ENCODE measurements at places on chromosomes 1 and 21.

DNA sequence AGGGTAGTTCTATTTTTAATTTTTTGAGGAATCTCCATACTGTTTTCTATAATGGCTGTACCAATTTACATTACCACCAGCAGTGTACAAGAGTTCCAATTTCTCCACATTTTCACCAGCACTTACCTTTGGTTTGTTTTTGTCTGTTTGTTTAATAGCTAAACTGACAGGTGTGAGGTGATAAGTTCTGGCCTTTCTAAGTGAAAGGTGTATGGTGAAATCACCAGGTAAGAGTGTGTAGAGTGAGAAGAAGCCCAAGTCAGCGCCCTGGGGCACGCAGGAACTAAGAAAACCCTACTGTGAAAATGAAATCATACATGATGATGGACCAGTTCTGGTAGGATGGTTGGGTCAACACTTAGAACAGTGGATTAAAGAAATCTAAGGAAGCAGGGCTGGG is 34.5 kb downstream of the BTG3 start:
- DNase-seq, result no peak

DNA sequence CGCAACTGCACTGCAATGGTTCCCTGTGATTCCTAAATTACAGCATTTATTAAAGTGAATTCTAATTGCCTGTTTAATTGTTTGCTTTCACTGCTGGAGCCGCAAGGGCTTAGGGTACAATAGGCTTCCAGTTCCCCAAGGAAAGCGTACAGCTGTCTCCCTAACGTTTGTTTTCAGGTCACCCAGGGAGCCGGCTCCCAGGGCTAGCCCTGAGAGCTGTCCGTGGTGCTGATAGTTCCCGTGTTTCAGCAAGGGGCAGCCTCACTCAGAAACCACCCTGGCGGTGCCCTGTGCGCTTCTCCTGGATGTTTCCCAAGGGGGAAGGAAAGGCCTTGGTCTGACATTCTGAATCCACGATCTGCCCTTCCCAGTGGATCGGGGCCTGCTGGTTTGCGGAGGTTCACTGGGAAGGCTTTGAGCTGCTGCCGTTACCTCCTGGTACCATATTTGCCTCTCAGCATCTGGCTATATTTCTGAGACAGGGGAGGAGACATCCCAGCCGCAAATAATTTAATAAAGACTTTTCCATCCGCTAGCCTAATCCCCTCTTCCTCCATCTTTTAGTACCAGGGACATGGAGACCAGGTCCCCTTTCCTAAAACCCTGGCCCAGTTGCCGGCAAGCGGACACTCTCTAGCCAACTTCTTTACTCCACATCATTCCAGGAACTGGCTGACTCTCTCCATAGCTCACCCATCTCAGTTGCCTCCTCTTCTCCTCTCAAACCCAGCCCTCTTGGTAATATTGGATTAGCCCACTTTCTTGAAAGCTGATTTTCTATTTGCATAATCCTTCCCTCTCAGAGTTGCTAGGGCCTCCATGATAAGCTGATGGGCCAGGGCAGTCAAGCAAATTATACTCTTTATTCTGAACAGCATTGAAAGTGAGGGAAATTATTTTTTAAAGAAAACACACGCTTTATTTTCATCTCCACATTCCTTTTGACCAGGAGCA is 149.0 kb downstream of the IGSF21 start:
- DNase-seq, result peak; percentile 12

DNA sequence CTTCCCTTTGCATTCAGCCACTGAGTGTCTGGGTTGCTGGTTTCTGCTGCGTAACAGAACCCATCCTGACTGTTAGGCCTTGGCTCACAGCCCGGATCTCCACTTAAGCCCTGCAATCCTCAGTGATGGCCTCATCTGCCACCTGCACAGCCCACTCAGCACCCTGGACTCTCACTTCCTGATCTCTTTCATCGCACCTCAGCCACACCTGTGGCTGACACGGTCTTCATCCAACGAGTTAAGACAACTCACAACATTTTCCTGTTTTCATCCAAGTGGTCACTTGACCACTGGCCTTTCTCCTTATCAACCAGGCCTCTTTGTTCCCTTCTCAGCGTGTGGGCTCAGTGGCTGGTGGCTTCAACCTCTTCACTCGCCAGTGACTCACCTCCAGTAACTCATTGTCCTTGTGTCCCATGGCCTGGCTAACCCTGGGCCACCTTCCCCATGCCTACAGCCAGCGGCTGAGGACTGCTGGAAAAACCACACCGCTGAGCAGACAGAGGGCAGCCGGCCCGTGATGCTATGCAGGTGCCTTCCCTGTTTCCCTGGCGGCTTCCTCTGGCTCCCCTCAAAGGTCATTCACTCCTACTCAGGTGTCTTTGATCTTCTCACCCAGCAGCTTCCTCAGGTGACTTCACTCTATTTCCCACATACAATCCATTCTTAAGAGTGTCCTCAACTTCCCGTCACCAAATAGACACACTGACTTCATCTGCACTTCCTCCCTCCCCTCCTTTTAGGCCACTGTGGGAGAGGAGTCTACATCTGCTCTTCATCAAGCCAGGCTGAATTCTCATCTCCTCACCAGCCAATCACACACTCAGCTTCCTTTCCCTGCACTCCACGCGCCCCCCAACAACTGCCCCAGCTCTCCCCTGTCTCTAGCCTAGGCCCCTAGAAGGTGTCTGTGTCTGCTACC is 19.9 kb upstream of the EDN2 start:
- DNase-seq, result peak; percentile 68

DNA sequence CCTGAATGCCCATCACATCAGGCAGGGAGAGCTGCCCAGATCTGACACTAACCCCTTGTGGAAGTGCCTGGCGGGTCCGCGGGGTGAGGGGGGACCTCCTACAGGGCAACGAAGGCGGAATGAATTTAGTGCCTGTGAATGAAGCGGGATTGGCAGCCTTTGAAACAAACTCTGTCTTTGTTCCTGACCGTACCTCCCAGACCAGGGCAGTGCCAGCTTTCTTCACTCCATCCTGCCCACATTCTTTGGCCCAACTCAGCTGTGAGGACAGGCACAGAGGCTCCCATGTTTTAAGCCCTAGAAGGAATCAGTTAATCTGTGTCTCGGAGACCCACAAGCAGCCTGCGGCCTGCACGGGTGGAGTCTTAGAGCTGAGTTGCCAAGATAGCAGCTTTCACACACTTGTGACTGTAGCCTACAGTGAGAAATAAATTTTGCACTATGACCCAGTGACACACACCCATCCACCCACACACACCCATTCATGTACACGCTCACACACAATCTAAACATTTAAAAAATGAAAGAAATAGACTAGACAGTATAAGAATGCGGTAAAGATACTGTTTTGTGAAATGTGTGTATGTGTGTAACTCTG is 60.1 kb upstream of the USP24 start:
- no peak for DNase-seq

DNA sequence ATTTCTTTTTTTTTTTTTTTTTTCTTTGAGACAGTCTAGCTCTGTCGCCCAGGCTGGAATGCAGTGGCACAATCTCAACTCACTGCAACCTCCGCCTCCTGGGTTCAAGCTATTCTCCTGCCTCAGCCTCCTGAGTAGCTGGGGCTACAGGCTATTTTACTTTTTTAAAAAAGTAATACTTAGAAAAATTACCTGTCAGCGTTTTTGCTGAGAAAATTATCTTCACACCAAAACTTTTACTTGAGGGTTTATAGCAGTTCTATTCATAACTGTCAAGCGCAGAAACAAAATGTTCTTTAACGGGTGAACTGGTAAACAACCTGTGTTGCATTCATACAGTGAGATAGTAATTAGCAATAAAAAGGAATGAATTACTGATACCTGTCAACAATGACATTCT is 1.5 kb upstream of the SLC25A24 start:
- DNase-seq, result no peak

GRCh38 chr1:12048372-12048771 is 14.7 kb upstream of the TNFRSF8 start:
- no peak for DNase-seq

GRCh38 chr1:189597083-189597482 is 880.6 kb downstream of the BRINP3 start:
- no peak for DNase-seq

DNA sequence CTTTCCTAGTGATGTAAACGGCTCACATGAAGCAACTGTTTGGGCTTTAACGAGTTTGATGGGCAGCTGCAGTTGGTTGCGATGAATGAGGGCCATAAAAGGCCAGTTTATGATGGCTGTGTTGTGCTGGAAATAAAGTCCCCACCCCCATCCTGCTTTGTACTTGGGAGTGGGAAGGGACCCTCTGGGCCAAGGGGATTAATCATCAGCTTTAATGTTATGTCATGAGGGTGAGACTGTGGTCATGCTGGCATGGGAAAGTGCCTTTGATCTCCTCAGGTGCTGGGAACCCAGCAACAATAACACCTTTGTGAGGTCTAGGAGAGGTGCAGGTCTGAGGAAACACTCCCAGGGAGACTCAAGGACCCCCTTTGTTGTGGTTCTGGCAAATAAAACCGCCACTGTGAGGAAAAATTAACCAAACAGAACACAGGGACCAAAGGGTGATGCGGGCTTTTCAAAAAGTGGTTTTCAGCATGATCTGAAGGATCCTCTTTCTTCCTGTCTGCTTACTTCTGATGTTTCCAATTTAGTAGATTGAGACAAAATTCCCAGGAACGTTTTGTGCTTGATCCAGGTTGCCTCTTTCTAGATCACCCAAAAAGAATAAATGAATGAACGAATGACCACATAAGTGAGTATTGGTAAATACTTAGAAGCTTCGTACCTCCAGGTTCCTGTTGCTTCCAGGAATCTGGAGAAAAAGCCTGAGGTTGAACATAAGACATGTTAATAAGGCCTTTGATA is 257.8 kb upstream of the HOOK1 start:
- peak; percentile 62 for DNase-seq

DNA sequence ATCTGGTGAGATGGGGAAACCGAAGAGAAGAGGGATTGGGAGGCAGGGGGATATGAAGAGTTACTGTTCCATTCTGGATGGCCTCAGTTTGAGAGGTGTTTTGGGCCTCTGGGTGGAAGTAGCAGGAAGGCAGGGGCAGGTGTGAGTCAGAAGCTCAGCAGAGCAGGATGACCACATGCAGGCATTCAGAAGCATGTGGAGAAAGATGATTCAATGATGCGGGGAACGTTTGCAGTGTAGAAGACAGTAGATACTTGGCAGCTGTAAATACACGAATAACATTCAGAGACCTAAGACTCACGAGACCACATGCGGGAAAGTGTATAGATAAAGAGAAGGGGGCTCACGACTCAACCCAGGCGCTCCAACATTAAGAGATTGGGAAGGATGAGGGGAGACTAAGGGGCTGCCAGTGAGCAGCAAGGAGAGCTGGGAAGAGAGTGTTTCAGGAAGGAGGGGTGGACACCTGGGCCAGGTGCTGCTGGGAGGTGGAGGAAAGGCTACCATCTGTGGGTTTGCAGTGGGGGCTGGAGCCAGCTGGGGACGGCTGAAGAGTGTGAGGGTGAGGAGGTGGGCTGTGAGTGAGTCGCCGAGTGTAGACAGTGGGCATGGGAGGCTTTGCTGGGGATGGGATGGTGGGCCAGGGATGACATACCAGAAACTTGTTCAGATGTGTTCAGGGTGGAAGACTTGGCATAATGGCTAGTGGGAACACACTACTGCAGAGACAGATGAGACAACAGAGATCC is 5.8 kb upstream of the EPS8L3 start:
- peak; percentile 84 for DNase-seq

GRCh38 chr1:85359874-85360721 is 83.7 kb upstream of the BCL10 start:
- no peak for DNase-seq

DNA sequence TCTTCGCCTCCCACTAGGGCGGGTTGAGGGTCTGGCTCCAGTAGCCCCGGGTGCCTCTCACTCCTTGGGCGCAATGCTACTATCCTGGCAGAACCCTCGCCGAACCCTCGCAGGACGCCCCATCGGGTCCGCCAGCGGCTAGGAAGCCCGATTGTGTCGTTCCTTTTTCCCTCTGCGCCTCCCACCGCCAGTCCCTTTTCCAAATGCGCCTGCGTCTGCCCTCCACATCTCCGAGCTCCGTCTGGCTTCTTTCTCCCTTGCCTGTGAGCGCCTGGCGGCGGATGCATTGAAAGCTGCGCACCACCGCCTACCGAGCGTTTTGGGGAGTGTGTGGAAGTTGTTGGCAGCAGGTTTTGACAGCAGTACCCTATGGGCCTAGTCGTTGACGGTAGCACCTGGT is 1.0 kb upstream of the DIRAS3 start:
- no peak for DNase-seq

GRCh38 chr1:151145304-151146071 is 943 bp downstream of the SEMA6C start:
- DNase-seq, result no peak

DNA sequence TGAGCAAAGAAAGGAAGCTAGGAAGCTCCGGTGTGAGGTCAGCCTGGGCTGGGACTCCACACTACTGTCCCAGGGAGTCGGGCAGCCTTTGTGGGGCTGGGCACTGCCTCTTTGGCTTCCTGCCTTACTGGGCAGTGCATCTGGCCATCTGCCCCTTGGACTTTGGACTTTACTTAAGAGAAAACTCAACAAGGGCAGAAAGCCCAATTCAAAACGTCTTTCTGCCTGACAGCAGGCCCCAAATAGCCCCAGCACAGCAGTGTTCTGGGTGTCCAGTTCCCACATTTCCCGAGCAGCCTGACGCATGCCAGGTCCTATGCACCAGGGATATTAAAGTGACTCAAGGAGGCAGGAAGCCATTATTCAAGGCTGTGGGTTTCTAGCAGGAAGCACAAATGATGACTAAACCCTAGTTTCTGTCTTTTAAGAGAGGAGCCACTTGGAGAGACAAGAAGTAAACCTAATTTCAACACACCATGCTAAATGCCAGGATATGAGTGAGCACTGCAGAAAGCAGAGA is 37.9 kb upstream of the EDEM3 start:
- peak; percentile 99 for DNase-seq

GRCh38 chr1:227356620-227357146 is 38.4 kb upstream of the CDC42BPA start:
- peak; percentile 35 for DNase-seq

GRCh38 chr1:228299901-228300300 is 92.1 kb downstream of the OBSCN start:
- no peak for DNase-seq

DNA sequence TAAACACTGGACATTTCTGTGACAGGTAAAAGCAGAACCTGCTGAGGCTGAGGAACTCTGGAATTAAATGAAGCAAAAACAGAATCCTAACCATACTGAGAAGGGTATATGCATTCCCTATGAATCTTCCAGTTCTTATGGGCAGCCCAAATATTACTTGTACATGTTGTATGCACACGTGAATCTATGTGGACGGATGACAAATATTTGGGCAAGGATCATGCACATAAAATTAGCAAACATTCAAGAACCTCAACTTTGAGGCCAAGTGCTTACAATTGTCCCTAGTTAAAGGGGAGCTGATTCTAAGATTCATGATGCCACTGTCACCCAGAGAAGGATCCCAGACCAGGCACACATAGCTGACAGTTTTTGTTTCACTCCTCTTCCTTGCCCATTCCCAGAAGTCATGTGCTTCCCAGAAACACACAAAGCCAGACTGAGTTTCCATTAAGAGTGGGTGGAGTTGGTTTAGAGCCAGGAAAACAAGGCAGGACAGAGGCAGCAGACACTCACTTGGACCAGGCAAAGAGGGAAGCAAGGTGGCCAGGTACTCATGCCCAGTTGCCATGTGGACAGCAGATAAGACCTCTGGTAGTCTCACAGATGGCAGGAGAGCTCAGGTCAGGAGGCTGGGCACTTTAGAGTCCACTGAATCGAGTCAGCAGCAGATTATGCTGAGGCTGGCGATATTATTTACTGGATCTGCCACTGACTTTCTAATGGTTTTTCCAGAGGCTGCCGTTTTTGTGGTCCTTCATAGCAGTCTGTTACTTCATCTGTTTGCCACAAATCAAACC is 25.6 kb downstream of the AK2 start:
- no peak for DNase-seq

GRCh38 chr1:116820369-116820768 is 66.1 kb downstream of the CD2 start:
- DNase-seq, result peak; percentile 88

- peak; percentile 96 for DNase-seq
These were observed 15.9 kb downstream of the TMEM63A start for GRCh38 chr1:225866061-225866837.
